ENCODE measurements at places on chromosomes 11 and 22.
A peak's percentile ranks its signal among the peaks of the same experiment; 100 is the strongest.

- peak; percentile 84 for DNase-seq
Measured at GRCh38 chr11:73866095-73866579, 10.5 kb downstream of the COA4 start.

DNA sequence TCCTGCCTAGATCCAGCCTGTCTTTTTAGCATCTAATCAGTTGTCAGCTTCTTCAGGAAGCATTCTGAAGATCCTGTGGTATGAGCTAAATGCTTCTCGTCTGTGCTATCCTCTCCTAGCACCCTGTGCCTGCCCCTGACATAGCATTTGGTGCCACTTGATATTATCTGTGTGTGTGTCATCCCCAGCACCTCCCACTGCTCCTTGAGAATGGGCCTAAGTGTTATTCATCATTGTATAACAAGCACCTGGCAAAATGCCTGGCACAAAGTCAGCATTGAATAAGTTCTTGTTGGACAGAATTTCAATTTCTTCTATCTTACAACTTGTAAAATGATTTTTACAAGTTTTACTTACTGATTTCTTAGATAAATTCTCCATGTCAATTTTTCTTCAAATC lies 28.1 kb upstream of the OLFML1 start:
- peak; percentile 63 for DNase-seq

GRCh38 chr11:126510621-126511370 lies 155.3 kb downstream of the ST3GAL4 start:
- no peak for DNase-seq

- DNase-seq, result peak; percentile 85
Measured at GRCh38 chr11:95147364-95147905, 57.8 kb downstream of the ENDOD1 start.

- no peak for DNase-seq
Measured at GRCh38 chr11:115161876-115162275, 342.3 kb downstream of the CADM1 start.

DNA sequence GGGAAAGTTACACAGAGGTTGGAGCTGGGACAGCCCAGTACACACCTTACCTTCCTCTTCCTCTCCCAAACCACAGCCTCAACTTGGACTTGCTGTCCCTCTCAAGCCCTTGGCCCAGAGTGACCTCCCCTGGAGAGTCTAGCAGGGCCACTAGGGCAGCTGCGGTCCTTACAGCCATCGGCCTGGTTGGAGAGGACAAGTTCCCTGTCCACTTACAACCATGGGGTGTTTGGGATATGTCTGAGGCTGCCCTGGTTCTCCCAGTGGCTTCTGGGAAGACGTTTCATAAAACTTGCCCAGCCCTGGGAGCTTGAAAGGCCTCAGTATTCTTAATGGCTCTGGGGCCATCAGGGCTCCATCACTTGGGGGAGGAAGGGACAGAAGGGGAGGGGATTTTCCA lies 13.1 kb upstream of the DGKZ start:
- DNase-seq, result no peak

GRCh38 chr11:74306435-74307175 lies 4.8 kb downstream of the P4HA3 start:
- DNase-seq, result no peak

GRCh38 chr11:89381094-89381493 lies 110.1 kb downstream of the NOX4 start:
- DNase-seq, result peak; percentile 78

DNA sequence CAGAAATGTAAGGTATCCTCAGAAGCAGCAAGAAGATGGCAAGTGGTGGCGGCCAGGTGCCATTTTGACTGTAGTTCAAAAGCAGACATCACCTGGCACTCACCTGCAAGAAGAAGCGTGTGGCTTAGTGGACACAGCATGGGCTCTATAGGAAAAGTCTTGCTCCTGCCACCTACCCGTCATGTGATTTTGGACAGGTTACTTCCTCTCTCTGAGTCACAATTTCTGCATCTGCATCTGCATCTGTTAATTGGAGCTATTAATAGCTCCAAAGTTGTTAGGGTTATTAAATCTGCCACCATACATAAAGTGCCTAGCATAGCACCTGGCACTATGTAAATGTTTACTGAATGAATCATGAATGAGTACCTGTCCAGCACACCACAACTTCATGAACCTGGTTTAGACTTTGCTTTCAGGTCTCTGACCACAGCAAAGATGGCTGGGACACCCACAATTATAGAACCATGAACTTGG lies 16.8 kb downstream of the RAB30 start:
- no peak for DNase-seq

DNA sequence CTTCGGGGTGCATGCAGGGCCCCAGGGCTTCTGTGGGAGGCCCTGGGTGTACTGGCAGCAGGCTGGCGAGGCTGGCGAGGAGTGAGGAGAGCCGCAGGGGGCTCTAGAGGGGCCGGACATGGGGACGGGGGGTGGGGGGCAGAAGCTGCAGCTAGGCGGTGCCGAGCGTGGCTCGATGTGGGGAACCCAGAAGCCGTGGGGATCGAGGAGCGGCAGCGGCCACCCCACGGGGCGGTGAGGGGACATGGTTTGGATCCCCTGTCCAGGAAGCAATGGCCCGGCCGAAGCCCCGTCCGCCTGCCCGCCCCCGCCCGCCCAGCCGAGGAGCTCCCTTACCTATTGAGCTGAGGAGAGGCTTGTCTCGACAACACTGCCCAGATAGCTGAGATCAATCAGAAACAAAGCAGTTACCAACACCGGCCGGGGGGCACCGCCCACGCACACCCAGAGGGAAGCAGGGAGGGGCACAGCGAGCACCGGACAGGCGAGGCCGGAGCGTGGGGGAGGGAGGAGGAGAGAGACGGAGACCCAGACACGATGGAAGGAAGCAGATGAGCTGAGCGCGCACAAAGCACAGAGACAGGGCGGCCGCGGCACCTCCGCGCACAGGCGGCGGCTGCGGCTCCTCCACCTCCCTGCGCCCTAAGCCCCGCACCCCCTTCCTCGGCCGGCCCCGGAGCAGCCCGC lies 38.7 kb downstream of the IGSF9B start:
- DNase-seq, result no peak

All from MG63 (cell line).